Osteocyte (in vitro differentiated cells): ENCODE measurements at places on chromosomes 6 and 20. TPM values are rescaled to one million over a fixed set of nuclear protein-coding genes. Genes with fewer than 3 reads are reported as not detected.

Gene TCF21
- total RNA-seq: not detected in 2 replicates

Gene SLC29A1
- total RNA-seq: 130 and 135 TPM in 2 replicates

Gene TRIM15
- total RNA-seq: not detected in 2 replicates

Gene EPHA7
- total RNA-seq: 418 and 424 TPM in 2 replicates

Gene BFSP1
- 12.6 and 13.8 TPM in 2 replicates for total RNA-seq

- DNase-seq: no peak
- H3K27me3 ChIP-seq: no peaks in the 10 kb centered on the region
- H3K36me3 ChIP-seq: no peaks in the 10 kb centered on the region
- H3K4me1 ChIP-seq: peaks cover 71% of the 10 kb centered on the region
- H3K27ac ChIP-seq: peak overlapping the region; percentile 99
Measured at GRCh38 chr20:53829724-53830521, 236.3 kb upstream of the ZNF217 start.

GRCh38 chr6:94559829-94560537 lies 1017.4 kb upstream of the MANEA start:
- no peak for DNase-seq
- H3K4me3 ChIP-seq: no peak overlapping the region
- no peaks in the 10 kb centered on the region for H3K4me1 ChIP-seq
- no peaks in the 10 kb centered on the region for H3K36me3 ChIP-seq
- H3K27me3 ChIP-seq: peaks cover 3% of the 10 kb centered on the region
- no peak overlapping the region for H3K27ac ChIP-seq

- peak overlapping the region; percentile 72 for H3K4me3 ChIP-seq
- H3K27me3 ChIP-seq: no peaks in the 10 kb centered on the region
- H3K27ac ChIP-seq: no peak overlapping the region
- no peak for DNase-seq
- peaks cover 10% of the 10 kb centered on the region for H3K36me3 ChIP-seq
Measured at GRCh38 chr6:158518191-158519127, 41.4 kb upstream of the TMEM181 start.

DNA sequence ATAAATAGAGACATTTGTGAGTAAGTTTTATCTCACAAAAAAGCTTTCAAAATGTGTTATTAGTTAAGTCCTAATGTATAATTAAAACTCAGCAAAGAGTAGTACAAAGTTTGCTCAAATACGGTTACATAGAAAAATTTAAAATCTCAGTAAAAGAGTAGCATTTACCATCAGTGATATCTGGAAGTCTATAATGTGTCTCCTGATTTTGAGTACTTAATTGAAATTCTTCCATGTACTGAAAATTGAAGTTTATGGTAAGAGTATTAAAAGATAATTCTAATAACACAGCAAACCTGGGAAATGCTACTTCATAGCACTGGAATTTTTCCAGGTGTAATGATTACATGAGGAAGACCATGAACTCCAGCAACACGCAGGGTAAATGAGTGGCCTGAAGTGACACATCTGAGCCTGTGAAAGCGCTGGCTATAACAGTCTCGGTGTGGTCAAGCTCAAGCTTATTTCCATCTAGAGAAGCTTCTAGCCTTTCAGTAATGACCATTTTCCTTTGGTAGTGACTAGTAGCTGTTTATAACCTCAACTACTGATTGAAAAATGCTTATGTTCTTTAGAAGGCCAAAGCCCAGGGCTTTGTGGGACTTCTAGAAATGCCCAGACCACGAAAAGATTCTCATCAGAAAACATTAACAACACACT lies 203.2 kb downstream of the ISM1 start:
- H3K27me3 ChIP-seq: no peaks in the 10 kb centered on the region
- no peak overlapping the region for H3K4me3 ChIP-seq
- H3K4me1 ChIP-seq: peaks cover 11% of the 10 kb centered on the region

- H3K4me3 ChIP-seq: no peak overlapping the region
- DNase-seq: no peak
- peaks cover 5% of the 10 kb centered on the region for H3K36me3 ChIP-seq
- no peaks in the 10 kb centered on the region for H3K27me3 ChIP-seq
Measured at GRCh38 chr6:81767163-81767891, 14.8 kb upstream of the TENT5A start.
